ENCODE measurements at places on chromosomes 12 and 14.

- no peak for DNase-seq
These were observed 19.4 kb downstream of the TXNRD1 start for GRCh38 chr12:104234926-104235499.

DNA sequence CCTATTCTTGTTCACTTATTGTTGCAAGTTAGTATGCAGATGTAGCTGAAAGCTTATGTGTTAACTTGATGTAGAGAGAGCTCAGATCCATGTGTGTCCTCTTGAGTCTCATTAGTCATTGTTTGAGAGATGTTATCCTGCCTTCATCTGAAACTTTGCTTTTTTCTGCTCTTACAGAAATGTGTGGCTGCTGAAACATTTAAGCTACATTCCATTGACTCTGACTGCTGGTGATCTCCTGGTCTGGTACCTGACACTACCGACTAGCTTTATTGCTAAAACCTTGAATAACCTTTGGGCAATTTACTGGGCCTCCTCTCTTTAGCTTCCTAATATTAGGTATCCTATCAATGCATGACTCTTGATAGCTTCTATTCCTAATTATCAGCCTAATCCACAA is 705.6 kb upstream of the FOXG1 start:
- DNase-seq = no peak

DNA sequence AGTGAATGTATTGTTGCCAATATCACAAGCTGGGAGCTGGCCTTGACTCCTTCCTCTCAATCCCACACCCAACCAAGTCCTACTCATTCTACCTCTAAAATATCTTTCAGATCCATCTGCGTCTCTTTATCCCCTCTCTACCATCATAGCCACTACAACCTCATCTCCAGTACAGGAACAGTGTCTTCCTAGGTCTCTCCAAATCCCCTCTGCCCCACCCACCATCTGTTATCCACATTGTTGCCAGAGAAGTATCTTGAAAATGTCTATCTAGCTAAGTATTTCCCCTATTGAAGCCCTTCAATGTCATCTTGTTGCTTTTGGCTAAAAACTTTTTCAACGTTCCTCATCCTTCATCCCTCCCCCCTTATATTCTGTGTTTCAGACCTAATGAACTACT is 244.7 kb downstream of the C12orf75 start:
- DNase-seq = no peak

DNA sequence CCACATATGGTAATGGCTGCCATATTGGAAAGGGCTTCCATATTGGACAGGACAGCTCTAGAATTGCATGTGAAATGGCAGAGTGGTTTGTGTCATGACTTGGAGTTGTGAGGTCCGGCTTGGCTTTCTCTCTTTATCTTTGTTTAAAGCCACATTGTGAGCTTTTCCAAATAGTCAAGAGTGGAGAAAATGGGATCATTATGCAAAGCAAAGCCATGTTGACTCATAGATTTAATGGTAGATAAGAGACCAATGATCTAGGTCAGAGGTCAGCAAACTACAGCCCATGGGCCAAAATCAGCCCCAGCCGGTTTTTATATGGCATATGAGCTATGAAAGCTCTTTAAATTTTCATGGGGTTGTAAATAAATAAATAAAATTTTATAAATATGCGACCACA is 449.1 kb downstream of the BCL11B start:
- DNase-seq = no peak

DNA sequence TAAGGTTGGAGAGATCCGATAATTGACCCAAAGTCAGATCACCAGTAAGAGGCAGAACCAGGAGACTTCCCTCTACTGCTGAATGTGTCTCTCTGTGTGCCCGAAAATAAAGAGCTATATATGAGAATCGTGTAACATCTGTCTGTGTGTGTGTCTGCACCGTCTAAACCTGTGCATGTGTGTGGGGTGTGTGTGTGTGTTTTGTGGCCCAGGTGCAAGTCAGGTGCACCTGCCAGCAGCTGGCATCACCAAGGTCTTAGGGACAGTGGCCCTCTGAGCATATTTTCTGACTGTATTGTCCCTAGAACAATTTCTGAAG is 24.7 kb upstream of the KRT78 start:
- DNase-seq = no peak

GRCh38 chr12:76117751-76118150 is 33.3 kb upstream of the NAP1L1 start:
- no peak for DNase-seq

- no peak for DNase-seq
These were observed 114.5 kb upstream of the NCOR2 start for GRCh38 chr12:124681779-124682391.

Measured in midbrain (tissue), 1 donor.